NCI-H1417 (cell line): ENCODE measurements at places on chromosomes 6 and 20.

- DNase-seq, result no peak
Observed at GRCh38 chr6:29762781-29763214, 39.6 kb downstream of the HLA-F start.

- DNase-seq, result no peak
Observed at GRCh38 chr6:161583584-161583983, 309.7 kb upstream of the AGPAT4 start.

DNA sequence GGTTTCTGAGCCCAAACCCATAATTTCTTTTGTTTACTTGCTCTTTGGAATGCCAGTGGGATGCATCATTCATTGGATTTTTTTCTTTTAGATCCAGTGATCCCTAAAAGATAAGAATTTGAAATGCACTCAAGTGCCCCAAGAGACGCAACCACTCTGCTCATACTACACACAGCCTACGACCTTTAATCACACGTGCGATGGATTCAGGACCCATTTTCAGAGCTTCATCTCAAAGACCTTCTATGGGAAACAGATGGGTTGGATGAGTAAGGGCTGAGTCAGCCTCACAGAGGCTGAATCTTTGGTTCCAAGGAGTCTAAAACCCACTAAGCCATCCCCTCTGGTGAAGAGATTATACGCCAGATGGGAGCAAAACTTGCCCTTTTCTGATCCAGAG, 265.5 kb upstream of the EXOC2 start:
- DNase-seq, result no peak

DNA sequence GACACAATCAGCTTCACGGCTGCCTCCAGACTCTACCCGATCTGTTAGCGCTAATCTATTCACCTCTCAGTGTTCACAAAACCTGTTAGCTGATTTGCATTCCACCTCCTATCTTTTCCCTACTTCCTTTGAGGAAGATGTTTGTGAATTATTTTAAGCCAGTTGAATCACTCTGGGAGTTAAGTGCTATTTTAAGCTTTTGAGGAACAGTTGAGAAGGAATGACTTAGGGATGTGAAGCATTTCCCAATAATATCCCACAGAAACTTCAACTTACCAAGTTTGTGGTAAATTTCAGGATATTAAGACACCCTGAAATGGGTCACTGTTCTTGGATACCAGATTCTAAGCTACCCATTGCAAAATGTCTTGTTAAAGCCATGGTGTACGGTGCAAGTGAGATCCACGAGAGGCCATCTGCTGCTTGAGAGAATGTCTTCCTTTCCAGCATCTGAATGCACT, 145.2 kb upstream of the CITED2 start:
- DNase-seq, result no peak

- DNase-seq, result no peak
Observed at GRCh38 chr6:109922851-109923250, 55.3 kb upstream of the GPR6 start.

GRCh38 chr6:151209071-151209831, 30.5 kb upstream of the AKAP12 start:
- DNase-seq, result peak; percentile 93

DNA sequence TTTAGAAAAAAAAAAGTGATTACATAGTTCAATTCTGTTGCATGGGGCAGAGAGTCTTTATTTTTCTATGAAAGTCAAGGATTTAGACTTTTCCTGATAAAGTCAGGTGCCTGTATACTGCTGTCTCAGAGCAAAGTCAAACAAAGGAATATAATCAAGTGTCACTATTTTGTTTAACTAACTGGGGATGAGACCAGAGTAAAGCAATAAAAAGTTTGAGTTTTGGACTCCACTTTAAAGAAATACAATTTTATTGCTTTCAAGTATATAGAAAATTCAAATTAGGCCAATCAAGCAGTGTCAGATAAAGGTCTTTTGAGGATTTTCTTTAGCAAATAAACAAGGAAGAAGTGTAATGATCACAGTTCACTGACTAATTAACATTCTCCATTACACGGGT, 48.7 kb upstream of the MYLIP start:
- no peak for DNase-seq

DNA sequence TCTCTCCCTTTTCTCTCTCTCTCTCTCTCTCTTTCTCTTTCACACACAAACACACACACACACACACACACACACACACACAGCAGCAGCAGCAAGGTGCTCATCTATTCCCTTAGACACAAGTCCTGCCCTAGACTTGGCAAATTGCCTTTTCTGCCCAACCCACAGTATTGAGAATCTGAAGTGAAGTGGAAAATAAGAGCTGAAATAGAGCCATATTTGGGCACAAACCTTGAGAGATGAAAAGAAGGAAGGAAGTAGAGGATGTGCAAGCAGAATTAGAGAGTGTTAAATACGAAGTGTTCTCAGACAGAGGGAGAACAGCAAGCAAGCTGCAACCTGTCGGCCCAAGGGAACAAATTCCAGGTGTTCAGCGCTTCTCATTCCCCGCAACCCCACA, 557.5 kb upstream of the NOX3 start:
- DNase-seq, result peak; percentile 8

DNA sequence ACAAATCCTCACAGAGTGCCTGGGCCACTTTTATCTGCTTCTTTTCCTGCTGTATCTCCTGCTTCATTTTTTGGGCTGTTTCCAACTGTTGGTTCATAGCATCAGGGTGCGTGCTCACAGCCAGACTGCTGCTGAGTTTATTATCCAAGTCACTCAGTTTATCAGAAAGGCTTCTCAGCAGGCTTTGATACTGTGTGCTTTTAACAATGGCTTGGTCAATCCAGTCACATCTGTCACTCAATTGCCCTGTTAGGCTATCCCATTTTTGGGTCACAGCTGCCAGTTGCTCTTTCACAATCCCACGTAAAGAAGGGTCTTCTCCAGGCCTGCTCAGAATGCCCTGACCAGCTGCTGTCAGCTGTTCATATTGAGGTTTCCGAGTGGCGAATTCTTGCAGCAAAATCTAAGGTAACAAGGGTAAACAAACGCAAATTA, 87.2 kb downstream of the DST start:
- peak; percentile 77 for DNase-seq

DNA sequence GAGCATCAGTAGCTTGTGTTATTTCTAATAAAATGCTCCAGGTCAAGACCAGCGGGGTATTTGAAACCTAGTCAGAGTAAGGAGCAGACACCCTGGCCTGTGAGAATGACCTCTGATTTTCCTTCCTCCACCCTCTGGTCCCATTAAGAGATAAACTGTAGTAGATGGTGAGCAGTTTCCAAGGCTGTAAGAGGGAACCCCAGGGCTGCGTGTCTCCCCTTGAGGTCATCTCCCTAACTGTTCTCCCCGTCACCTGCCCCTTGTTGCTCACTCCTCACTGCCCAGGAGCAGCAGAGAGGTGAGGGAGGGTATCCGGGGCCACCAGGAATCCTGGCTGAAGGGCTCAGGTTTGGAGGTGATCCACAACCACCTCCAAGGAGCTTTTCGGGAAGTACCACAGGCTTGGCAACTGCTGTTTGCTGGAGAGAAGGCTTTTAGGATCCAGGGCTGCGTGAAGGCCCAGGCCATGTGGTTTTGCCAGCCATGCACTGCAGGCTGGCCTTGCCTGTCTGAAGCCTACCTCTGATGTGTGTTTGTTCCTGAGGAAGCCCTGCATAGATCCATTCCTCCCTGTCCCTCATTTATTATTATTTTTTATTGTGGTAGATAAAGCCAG, 62.5 kb downstream of the RREB1 start:
- no peak for DNase-seq

- no peak for DNase-seq
Observed at GRCh38 chr6:45742591-45742990, 273.1 kb downstream of the CLIC5 start.

- no peak for DNase-seq
Observed at GRCh38 chr6:21965016-21965415, 331.8 kb downstream of the PRL start.

DNA sequence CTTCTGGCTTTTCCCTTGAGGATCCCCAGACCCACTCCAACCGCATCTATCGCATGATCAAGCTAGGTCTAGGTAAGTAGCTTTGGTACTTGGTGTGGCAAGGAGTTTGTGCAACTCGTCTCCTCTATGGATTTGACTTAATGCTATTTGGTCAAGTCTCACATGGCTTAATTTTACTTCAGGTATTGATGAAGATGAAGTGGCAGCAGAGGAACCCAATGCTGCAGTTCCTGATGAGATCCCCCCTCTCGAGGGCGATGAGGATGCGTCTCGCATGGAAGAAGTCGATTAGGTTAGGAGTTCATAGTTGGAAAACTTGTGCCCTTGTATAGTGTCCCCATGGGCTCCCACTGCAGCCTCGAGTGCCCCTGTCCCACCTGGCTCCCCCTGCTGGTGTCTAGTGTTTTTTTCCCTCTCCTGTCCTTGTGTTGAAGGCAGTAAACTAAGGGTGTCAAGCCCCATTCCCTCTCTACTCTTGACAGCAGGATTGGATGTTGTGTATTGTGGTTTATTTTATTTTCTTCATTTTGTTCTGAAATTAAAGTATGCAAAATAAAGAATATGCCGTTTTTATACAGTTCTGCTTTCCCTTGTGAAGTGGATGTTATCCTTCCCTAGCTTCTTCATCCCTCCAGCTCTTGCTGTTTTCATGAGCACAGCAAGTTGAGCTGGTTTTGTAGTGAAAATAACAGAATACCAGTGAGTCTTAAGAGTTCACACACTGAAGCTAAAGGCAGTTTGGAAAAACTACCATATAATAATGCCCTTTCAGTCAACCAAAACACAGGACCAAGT, 3.8 kb downstream of the SLC35B2 start:
- DNase-seq, result peak; percentile 26

DNA sequence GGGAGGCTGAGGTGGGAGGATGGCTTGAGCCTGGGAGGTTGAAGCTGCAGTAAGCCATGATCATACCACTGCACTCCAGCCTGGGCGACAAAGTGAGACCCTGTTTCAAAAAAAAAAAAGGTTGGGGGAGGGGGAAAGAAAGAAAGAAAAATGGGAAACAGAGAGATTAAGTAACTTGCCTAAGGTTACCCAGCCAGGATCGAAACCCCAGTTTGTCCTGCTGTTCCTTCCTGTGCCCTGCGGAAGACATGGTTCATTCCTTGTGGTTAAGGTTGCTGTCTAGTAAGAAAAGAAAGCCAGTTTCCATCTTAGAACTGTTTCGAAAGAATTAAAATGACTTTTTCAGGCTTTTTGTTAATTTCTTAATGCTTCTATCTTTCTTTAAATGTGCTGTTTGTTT, 29.8 kb downstream of the C6orf89 start:
- DNase-seq, result no peak

DNA sequence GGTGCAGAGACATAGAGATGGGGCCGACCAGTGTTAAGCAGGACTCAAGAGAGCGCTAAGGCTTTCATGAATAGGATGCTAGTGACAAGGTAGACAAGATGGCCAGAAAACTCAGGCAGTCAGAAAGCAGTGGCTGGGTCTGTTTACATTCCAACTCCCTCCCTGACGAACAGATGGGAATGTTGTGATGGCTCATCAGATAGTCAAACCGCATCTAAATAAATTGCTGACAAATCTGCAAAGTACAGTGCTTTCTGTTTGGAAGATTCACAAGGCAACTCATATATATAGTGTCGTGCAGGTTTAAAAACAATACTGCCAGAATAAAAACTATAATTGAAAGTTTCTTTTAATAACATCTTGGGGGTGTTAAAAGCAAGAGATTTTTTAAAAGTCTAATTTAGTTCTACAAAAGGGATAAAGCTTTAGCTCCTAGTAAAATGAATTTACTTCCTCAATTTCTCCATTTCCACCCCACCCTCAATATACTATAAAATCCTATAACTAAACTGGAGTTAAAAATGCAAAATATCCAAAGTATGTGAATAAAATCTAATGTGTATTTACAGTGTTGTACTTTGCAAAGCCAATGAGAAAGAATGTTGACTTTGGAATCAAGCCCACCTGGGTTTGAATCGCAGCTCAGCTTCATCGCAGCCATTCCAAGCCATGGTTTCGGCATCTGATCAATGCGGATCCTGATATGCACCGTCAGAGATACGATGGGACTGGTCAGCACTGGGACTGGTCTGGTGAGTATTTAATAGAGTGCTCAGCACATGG, 247.3 kb upstream of the PDE10A start:
- no peak for DNase-seq

DNA sequence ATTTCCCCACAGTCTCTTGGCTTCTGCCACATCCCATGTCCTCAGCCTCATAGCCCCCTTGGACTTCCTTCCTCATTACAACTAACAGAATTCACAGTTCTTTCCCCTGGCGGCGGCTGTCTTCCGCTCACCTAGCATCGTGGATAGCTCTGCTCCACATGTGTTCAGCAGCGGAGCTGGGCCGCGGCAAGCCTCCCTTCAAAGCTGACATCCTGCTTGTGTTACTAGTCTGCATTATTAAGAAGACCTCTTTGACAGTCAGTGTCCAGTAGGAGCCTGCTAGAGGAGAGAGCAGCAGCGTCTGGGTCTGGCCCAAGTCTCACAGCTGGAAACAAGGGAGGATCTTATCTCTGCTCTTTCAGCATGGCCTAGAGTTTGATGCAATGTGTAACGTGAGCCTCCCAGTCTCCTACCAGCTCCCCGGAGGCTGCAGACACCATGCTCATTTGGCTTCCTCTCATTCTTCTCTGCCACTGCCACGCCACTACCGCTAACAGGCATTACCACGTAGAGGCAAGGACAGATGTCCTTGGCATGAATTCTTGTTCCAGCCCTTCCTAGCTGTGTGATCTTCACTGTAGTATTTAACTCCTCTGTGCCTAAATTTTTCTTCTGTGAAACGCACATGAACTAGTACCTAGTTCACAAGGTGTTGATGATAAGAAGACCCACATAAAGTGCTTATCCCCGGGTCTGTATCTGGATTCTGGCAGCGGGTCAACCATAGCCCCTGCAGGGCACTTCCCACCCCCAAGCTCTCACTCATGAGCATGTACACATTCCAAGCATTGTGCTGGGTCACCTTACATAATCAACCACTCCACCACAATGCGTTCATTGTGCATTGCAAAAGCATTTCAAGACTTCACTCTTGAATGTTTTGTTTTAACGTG, 107.1 kb upstream of the BACH2 start:
- DNase-seq, result no peak

DNA sequence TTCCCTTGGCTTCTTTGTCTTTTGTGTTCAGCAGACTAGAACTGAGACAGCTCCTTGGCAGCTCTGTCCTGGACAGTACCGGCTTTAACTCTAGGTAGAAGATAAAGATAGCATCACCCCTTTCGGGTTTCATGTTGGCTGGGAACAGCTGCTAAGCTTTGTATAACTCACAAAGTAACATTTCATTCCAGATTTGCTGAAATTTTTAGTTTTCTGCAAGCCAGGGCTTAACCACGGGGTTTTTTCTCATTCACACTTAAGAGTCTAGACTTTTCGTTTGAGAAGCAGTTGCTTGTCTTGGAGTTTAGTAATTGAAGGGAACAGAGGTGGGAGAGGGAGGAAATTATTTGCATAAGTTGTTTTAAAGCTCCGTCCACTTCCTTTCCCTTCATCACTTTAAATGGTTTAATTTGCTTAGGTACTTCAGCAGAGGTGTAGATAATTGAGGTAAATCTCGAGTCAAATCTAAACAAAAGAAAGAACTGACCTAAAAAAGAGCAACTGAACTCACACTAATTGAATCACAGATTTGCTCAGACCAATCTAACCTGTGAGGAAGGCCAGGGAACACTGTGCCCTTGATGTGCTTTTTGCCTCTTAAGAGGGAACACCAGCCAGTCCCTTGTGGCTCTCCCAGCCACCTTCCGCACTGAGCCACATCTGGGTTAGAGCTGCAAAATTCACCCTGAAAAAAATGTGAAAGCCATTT, 48.3 kb downstream of the RREB1 start:
- DNase-seq, result peak; percentile 36

GRCh38 chr6:138597336-138597735, 98.0 kb upstream of the NHSL1 start:
- no peak for DNase-seq

GRCh38 chr20:2042400-2042799, 48.5 kb upstream of the PDYN start:
- no peak for DNase-seq

GRCh38 chr20:63295846-63296245, 2.9 kb downstream of the COL20A1 start:
- peak; percentile 60 for DNase-seq

GRCh38 chr6:43613721-43614395, 15.2 kb downstream of the GTPBP2 start:
- DNase-seq, result no peak
